Activated CD4-positive, CD25-positive, alpha-beta regulatory T cell (primary cell): ENCODE measurements at places on chromosomes 6 and 20.
A peak's percentile ranks its signal among the peaks of the same experiment; 100 is the strongest.

- DNase-seq, result no peak
Measured at GRCh38 chr6:137766596-137767370, 100.3 kb upstream of the TNFAIP3 start.

- DNase-seq, result no peak
Measured at GRCh38 chr20:50343490-50344179, 153.0 kb downstream of the CEBPB start.

GRCh38 chr20:54205450-54205849 lies 2.4 kb upstream of the PFDN4 start:
- no peak for DNase-seq

- no peak for DNase-seq
Measured at GRCh38 chr6:10030942-10031537, 383.8 kb downstream of the TFAP2A start.

DNA sequence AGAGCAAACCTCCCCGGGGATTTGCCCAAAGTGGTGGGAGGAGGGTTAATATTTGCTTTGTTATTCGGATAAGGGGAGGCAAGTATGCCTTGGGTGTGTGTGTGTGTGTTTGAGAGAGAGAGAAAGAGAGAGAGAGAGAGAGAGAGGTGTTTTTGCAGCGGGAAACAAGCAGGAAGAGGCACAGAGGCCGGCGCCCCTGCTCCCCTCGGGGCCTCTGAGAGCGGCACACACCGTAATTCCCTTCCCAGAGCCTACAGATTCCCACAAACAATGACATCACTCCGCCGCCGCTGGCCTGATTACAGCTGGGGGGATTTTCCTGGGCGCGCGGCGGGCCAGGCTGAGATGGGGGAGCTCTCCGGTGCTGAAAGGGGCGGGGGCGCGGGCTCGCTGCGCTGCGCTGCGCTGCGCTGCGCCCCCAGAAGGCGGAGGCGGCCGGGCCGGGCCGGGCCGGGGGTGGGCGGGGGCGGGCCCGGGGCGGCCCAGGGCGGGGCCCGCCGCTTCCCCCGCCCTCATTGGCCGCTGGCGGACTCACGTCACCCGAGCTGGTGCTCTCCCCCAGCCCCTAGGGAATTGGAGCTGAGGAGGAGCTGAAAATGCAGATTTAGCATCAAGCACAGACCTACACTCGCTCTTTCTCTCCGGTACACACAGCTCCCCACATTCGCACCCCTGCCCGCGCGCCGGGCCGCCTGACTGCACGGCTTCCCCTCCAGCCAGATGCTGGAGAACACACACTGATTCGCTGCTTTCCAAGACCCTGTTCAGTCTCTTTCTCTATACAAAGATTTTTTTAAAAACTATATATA lies at the start of gene PCSK2:
PCSK2 (plus strand) TSS at position 631 of the 809 bp plus-strand sequence. CDS start 266 bp downstream, outside the sequence.
- DNase-seq, result no peak

GRCh38 chr6:43695967-43696291 lies 8.3 kb upstream of the MRPS18A start:
- DNase-seq, result no peak

- DNase-seq, result no peak
Measured at GRCh38 chr6:5172897-5173474, 87.8 kb downstream of the LYRM4 start.

- DNase-seq, result no peak
Measured at GRCh38 chr6:79731471-79731870, 100.3 kb downstream of the SH3BGRL2 start.

GRCh38 chr6:6006006-6006427 lies 708 bp downstream of the NRN1 start:
- no peak for DNase-seq

GRCh38 chr6:46642928-46643751 lies 9.5 kb downstream of the CYP39A1 start:
- no peak for DNase-seq

GRCh38 chr6:43977404-43978111 lies 149.7 kb downstream of the MRPL14 start:
- DNase-seq, result no peak

DNA sequence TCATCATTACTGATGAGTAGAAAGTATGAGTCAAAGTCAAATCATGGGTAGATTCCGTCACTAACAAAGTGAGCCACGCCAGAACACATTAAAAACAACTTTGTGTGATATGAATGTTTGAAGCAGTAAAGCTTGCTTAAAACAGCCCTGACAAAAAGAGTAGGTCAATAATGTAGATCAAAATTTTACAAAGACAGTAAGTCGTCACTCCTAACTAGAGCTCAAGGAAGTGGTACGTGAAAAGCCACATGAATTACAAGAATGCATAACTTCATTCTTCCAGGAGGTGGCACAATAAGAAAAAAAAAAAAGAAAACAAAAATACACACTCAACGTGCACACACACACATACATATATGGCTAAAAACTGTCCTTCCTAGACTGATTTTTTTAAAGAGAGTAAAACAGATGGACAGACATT lies 69.9 kb downstream of the HACE1 start:
- DNase-seq, result no peak

GRCh38 chr6:168016721-168017525 lies 19.5 kb downstream of the KIF25 start:
- DNase-seq, result no peak

DNA sequence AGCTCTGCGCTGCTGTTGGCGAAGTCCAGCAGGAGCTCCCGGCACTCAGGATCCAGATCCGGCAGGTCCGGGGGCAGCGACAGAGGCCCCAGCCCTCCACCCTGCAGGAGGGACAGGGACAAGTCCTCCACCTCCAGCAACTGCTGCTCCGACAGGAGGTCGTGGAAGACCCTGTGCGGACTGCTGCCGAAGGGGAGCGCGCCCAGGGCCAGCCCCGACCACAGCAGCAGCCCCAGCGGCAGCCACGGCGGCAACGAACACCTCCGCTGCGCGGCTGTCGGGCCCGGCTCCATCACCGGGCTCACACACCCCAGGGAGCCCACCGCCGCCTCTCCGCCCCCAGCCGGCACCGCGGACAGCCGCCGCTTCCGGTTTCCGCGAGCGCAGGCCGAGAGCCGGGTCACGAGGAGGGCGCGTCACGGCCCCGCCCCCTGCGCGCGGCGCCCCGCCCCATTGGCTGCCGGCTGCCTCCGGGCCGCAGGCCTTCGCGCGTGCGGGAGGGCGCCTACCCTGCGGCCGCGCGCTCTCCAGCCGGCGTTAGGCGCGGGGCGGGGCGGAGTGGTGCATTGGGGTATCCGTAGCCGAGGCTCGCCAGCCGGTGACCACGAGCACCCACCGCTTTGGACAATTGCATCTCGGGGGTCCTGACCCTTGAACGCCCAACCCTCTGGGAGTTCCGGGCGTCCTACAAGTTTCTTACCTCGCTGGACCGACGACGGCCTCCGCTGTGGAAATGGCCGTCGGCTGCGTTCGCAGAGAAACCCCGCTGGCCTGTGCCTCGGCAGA lies at the start of gene OSTM1:
OSTM1 (minus strand) TSS at position 383 of the 786 bp plus-strand sequence; CDS start at position 293, 90 bp downstream.
- DNase-seq, result peak; percentile 92

DNA sequence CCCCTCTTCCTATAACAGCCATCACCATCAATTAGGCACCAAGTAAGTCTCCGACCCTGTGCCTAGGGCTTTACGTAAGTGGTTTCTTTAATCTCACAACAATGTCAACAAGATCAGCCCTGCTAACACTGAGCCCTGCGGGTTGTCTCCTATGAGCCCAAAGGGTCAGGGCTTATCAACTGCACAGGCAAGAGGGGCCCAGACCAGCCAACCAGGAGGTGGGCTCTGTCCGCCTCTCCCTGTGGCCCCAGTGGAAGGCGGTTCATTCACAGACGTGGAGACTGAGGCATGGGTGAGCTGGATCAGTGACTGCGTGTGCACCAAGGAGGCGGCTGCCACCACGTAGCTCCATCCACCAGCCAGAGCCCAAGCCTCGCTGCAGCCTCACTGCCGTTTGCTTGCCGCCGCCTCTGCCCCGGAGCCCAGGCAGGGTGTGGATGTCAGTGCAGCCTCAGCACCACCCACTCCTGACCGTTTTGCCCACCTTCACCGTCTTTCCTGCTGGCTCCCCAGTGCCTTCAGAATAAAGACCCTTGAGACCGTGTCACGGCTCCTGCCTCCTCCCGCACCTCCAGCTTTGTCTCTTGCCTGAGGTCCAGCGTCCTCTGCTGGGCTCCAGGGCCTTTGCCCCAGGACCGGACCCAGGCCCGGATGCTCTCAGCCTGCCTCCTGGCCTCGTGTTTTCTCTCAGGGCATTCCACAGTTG lies 78.7 kb downstream of the DLL1 start:
- no peak for DNase-seq

DNA sequence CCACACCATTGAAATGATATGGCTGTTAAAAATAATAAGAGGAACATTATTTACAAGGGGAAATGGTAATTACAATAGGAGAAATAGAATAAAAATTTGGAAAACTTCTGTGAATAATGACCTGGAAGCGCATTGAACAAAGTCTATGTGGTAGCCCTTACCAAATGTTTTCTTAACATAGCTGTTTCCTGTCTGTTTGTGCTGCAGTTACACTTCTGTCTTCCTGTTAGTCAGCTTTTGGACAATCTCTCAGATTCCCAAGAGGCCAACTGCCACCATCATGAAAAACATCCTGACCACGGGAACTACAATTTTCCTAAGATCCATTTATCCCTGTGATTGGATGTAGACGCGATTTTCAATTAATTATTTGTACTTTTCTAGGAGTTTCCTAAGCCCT lies 754.4 kb upstream of the MARCKS start:
- no peak for DNase-seq

GRCh38 chr6:45663251-45664221 lies 285.8 kb upstream of the SUPT3H start:
- DNase-seq, result no peak

DNA sequence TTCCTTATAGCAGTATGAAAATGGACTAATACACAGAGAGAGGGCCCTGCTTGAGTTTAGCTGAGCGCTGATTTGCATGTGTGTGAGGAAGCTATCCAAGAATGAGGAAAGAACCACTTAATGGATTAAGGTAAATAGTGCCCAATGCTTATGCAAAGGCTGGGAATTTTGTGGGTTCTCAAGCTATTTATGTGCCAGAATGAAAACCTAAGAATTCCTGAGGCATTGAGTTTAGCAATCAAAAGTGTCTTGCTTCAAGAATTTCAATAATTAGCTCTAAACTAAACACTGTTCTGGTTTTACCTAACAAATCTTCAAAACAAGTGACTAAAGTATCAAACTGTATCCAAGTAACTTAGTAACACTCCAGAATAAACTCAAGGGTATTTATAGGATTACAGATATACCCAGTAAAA lies 7.0 kb upstream of the OR14J1 start:
- no peak for DNase-seq

DNA sequence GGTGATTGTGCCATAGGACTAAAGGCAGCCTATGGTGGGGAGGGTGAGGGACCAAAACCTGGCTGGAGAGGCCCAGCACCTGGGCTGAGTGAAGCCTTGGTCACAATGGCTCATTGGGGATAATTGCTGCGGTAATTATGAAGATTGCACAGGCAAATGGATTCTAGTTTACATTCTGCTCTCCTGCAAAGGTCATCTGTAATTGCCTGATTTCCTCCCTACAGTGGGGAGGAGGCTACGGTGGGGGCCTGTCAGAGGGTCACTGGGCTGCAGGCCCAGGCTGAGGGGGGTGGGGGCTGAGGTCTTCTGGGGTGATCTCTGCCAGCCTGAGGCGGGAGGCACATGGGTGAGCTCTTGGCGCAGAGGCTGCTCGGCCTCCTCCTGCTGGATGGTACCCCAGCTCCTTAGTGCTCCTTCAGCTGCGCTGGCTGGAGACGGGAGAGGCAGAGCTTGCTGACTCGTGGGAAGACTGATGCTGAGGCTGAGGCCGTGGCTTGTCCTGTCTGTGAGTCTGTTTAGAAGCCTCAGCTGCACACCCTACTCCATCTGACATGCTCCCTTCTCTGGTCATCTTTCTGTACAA lies 30.3 kb downstream of the PACSIN1 start:
- DNase-seq, result no peak

DNA sequence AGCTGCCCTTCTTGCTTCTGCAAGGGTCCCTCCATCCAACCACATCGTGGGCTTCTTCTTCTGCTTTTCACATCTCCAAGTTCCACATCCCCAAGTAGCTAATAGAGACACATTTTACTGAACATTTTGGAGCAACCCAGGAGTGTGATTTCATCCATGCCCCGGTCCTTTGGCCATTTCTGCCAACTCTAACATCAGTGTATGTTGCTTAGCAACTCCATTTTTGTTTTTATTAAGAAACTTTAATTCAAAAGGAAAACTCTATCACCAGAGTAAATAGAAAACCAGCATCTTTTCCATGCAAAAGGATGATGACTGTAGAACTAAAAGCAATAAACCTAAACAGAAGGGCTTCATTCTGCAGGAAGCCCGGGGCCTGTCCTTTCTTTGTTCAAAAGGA lies 32.7 kb upstream of the SULF2 start:
- DNase-seq, result no peak

DNA sequence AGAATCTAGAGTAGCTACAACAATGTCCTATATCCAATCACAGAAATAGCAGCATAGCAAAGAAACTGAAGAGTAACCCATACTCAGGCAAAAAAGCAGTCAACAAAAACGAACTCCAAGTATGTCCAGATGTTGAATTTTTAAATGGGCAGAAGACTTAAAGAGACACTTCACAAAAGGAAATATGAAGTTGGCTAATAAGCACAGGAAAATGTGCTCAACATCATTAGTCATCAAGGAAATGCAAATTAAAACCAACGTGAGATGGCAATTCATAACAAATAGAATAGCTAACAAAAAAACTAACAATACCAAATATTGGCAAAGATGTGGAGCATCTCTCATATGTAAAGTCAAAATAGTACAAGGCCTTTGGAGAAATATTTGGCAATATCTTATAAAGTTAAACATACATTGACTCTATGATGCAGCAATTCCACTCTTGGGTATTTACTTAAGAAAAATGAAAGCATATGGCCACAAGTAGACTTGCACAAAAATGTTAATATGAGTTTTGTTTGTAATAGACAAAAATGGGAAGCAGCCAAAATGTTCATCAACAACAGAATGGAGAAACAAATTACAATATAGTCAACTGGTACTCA lies 37.7 kb downstream of the FRK start:
- no peak for DNase-seq

GRCh38 chr6:159754959-159755914 lies 6.6 kb upstream of the ACAT2 start:
- no peak for DNase-seq

DNA sequence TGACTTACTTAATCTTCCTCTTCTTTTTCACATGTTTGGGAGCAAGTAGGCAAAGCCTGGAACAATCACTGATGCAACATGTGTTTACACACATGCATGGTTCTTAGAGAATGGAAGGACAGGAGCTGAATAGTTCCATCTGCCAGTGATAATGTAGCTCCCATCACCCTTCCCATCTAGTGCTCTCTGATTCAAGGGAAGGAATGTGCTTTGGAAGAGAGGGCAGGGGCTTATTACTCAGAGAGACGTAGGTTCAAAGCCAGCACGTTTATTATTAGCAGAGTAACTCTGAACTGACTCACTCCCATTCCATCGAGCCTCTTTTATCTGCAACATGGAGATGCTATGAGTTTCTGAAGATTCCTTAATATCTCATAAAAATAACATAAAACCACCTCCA lies 211.9 kb downstream of the GMPR start:
- no peak for DNase-seq

GRCh38 chr20:49496043-49496442 lies 13.6 kb upstream of the KCNB1 start:
- DNase-seq, result no peak

GRCh38 chr20:44068316-44069201 lies 118.4 kb downstream of the JPH2 start:
- DNase-seq, result no peak

- DNase-seq, result no peak
Measured at GRCh38 chr20:2313316-2313715, 17.5 kb downstream of the TGM3 start.

- no peak for DNase-seq
Measured at GRCh38 chr6:84057908-84058307, 24.3 kb downstream of the MRAP2 start.

- DNase-seq, result no peak
Measured at GRCh38 chr20:46621492-46621891, 29.8 kb downstream of the SLC13A3 start.

GRCh38 chr20:57869291-57869950 lies 159.6 kb upstream of the PMEPA1 start:
- no peak for DNase-seq
